COLO829 (cell line): ENCODE measurements at places on chromosomes 12 and 14.

DNA sequence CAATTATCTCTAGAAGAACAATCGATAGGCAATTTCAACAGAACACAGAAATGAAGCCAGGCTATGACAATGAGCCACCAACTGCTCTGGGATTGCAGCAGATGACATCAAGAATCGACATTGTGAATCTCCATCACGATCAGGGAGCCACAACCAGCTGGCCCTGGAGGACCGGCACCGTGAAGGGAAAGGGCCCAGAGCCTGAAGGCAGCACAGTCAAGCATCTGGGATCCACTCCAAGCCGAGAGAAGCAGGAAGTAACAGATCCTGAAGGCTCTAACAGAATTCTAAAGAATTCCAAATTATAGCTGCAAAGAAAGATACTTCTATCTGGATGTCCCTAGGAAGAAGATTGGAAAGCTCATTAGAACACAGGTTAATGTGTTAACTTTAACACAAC is 61.0 kb downstream of the LRRC74A start:
- no peak for DNase-seq

GRCh38 chr12:95429172-95429510 is 44.8 kb upstream of the METAP2 start:
- no peak for DNase-seq

DNA sequence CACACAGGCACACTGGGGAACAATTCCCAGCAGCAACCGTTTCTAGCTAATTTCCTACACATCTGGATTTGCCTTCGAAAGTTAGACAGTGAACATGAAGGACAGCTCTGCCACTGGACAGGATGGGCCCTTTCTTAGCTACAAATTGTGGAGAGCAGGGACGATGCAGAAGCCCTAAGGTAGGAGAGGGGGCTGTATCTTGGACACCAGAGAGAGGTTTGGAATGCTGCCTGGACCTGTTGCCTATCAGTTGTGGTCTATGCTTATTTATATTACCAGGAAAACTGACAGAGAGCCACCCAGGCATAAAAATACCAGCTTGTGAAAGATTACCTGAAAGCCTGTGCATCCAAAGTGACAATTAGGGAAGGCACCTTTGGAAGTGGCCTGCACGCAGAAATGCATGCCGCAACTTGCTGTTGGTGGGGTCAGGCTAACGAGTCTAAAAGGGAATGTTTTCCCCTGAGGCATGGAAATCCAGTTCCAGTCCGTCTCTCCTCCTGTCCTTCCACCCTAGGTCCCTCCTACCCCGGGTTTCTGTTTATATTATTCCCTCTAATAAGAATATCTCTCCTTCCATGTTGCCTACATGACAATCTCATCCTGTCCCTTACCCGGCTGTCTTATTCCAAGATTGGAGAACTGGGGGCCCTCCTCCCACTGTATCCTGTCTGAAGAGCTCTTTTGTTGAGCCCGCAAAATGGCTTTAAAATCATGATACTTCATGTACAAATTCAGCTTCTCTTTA is 60.2 kb downstream of the MDM2 start:
- no peak for DNase-seq

GRCh38 chr12:111840807-111841206 is 1.2 kb upstream of the MAPKAPK5 start:
- DNase-seq, result peak; percentile 21

GRCh38 chr12:6522193-6522592 is 12.1 kb upstream of the GAPDH start:
- DNase-seq, result no peak

DNA sequence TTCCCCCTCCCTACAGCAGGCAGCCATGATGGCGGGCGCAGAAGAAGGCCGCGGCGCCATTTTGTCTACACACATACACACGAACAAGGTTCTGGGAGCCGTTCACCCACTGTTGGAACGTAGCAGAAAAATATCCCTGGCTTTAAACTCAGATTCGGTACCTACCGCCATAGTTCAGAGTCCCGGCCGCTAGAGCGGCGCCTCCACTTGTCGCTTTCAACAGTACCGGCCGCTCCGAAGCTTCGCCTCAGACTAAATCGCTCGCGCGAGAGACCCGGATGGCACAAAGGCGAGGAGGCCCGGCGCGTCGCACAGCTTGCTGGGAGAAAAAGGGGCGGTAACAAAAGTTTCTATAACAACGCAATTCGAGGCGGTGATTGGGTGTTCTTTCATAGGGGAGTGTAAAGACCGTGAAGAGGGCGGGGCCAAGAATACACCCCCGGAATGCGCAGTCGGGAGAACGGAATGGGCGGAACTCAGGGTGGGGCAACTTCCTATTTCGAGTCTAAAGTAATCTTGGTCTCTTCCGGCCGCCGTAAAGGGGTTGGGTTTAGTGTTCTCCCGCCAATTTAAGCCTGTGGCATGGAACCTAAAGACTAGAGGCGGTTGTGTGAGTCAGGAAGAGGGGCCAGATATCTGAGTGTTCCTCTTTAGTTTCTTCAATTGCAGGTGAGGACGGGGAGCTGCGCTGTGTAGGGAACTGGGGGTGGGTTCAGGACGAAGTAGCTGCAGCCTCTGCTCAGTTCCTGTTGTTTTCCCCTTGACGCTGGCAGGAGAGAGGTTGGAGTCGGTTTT is at the start of the genes KNTC1 and RSRC2:
Gene KNTC1 (plus strand): TSS at position 567 of the 795 bp plus-strand sequence. CDS start 2,815 bp downstream, outside the sequence.
Gene RSRC2 (minus strand): TSS at position 254 of the 795 bp plus-strand sequence. CDS start 83 bp downstream, at position 171.
- DNase-seq, result peak; percentile 100

- no peak for DNase-seq
Measured at GRCh38 chr12:53380794-53381730, 1.1 kb downstream of the SP1 start.

DNA sequence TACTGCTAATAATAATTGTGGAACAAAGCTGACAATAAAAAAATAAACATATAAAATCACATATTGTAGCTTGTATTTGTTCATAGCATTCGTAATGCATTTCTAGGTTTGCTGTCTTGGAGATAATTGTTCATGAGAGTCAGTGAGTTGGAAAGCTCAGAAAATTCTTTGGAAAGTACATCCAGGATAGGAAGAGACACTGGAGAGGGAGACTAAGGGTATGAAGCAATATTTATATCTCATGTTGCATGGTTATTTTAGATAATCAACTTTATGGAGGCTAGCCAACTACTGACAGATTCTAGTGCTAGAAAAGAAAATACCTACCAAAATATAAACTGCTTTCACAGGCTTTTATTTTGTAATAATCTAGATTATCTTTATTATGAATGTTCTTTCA is 1095.2 kb downstream of the FSCB start:
- no peak for DNase-seq

- no peak for DNase-seq
Measured at GRCh38 chr12:113065126-113066007, 8.8 kb downstream of the DTX1 start.

DNA sequence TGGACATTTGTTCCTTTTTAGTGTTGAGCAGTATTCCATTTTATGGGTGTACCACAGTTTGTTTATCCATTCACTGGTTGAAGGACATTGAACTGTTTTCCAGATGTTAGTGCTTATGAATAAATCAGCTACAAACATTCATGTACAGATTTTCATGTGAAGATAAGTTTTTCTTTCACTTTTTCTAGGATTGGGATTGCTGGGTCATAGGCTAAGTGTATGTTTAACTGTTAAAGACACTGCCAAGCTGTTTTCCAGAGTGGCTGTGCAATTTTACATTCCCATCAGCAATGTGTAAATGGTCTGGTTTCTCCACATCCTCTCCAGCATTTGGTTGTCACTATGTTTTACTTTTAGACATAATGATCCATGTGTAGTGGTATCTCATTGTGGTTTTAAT is 14.0 kb upstream of the NID2 start:
- no peak for DNase-seq

DNA sequence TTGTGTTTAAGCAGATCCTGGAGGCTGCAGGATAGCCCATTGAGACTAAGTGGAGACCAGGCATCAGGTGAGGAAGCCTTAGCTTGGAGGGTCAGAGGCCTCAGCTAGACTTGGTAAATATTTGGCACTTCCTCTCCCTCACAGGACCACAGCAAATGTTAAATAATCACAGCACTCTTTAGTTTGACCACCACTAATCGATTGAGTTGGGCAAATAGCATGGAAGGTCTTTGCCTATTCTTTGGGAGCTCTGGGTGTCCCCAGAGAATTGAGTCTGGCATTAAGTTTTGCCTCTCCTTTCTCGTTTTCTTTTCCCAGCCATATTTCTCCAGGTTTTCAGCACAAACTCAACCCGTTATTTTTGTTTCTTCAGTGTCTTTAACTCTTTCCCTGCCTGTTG is 61.4 kb downstream of the ETV6 start:
- no peak for DNase-seq

GRCh38 chr14:20820063-20820904 is 17.6 kb upstream of the RNASE1 start:
- no peak for DNase-seq

GRCh38 chr12:78494911-78495310 is 369.7 kb upstream of the SYT1 start:
- no peak for DNase-seq

DNA sequence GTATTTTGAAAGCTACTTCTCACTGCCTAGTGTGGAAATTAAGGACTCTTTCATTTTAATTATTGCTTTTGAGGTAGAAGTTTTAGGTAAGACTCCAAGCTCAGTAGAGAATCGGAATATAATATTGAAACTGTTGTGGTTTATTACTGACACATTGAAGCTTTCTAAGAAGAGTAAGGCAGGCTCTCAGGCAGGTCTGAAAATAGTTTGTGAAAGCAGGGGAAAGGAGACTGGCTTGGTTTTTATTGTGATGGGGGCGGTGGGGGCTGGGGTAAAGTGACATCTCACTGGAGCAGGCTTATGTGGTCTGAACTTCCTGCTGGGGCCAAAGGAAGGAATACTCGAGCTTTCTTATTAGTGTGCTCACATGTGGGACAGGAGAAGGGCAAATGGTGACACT is 79.5 kb downstream of the OTOGL start:
- DNase-seq, result no peak

DNA sequence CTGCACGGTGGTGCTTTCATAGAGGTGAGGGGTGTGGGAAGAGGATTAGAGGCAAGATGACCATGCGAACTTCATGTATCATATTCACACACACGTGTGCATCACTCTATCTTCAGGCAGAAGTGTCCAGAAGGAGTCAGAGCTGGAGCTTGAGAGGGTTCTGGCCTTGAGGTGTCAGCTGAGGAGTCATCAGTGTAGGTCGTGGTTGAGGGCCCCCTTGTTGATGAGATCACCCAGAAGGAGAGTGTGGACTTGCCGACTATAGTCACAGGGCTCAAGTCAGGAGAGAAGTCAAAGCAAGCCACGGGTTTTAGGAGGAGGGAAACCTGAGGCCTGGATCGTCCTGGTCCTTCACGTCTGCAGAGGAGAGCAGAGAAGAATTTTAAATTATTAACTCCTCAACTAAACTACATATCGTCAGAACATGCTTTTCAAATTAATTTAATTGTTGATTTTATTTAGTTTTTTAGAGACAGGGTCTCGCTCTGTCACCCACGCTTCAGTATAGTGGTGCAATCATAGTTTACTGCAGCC is 25.4 kb downstream of the EML1 start:
- DNase-seq, result no peak

- DNase-seq, result no peak
Measured at GRCh38 chr12:20576528-20576927, 118.6 kb upstream of the SLCO1C1 start.

GRCh38 chr12:6423267-6424007 is 21.3 kb upstream of the CD27 start:
- peak; percentile 85 for DNase-seq

GRCh38 chr12:54606556-54606955 is 18.1 kb upstream of the PPP1R1A start:
- no peak for DNase-seq

- no peak for DNase-seq
Measured at GRCh38 chr12:64494998-64495729, 43.2 kb downstream of the TBK1 start.

DNA sequence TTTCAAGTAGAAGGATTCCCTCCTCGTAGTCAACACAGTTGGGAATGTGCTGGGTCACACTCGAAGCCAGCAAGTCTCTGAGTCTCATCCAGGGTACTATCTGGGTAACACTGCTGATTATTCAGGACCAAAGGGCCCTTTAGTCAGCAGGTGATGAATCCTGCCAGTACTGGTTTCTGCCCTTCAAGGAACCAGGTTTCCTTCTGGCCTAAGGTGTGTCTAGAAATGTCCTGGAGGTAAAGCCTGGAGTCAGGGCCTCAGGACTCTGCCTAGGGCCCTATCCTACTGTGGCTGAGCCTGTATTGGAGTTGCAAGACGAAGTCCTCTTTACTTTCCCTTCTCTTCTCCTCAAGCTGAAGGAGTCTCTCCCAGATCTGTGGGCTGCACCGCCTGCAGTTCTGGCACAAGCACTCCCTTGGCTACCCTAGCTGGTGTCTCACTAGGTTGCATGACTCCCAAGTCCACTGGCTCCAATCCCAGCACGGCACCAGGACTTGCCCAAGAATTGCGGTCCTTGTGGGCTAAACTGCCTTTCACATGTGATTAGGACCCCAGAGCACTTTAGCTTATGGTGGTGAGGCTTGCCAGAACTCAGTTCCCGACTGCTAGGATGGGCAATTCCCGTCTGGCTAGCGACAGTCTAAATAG is 193.7 kb upstream of the PDE3A start:
- DNase-seq, result no peak

GRCh38 chr12:95202691-95203486 is 14.4 kb downstream of the FGD6 start:
- DNase-seq, result no peak

DNA sequence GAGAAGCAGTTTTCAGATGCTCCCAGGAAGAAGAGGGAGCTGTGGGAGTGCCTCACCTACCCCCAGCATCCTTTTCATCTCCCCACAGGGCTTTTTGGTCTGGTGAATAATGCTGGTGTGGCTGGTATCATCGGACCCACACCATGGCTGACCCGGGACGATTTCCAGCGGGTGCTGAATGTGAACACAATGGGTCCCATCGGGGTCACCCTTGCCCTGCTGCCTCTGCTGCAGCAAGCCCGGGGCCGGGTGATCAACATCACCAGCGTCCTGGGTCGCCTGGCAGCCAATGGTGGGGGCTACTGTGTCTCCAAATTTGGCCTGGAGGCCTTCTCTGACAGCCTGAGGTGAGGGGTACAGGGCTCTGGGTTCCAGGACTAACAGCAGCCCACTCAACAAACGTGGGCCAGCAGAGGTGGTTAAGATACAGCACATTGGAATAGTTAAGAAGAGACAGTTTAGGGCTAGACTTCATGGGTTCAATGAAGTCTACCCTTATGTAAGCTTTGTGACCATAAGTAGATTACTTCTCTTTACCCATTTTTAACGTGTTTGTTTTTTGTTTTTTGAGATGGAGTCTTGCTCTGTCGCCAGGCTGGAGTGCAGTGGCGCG is 1.5 kb downstream of the RDH5 start:
- no peak for DNase-seq

DNA sequence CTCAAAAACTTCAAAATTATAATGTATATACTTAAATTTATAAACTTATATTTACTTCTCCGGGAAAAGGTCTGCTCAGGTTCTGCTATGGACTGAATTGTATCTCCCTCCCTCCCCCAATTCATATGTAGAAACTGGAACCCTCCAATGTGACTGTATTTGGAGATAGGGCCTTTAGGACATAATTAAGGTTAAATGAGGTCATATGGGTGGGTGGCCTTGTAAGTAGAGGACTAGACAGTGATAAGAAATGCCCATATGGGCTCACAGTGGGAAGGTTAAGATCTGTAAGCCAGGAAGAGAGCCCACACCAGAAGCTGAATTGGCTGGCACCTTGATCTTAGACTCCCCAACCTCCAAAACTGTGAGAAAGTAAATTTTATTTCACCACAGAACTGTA is 84.5 kb downstream of the TAOK3 start:
- no peak for DNase-seq

GRCh38 chr14:21043387-21043973 is 1.3 kb downstream of the RNASE7 start:
- DNase-seq, result no peak
